ENCODE measurements at places on chromosomes 1 and 21.

DNA sequence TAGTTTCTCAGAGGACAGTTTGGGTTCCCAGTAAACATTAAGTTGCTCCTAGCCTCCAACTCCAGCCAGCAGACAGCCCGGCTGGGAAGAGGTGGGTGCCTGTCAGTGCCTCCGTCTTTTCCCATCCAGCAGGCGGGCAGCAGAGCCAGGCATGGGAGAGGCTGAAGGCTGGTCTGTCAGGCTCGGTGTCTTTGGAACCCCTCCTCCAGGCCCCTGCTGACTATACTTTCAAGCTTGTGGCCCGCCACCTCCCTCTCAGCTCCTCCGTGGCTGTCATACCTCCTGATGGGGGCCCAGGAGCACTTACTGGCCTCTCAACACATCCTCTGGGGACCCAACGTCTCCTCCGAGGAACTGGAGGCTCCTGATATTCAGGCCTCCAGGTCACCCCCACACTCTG lies 140.9 kb downstream of the ACTL8 start:
- no peak for DNase-seq

- DNase-seq = no peak
These were observed 122.9 kb downstream of the LACTBL1 start for GRCh38 chr1:22849770-22850169.

DNA sequence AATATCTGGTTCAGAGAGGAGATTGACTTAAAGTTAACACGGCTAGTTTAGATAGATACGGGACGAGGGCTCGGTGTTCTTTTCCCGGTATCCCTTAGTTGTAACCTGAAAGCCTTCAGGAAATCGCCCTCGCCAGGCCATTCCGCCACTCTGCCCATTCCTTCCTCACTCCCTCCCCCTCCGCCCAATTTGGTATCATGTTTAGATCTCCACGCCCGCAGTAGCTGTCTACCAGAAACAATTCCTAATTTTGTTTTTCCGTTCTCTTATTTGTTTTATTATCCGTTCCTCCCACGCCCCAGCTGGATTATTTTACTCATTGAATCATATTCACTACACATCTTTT lies 685 bp upstream of the VAMP4 start:
- peak; percentile 15 for DNase-seq

- DNase-seq = no peak
These were observed 9.6 kb upstream of the POFUT2 start for GRCh38 chr21:45297329-45297728.

DNA sequence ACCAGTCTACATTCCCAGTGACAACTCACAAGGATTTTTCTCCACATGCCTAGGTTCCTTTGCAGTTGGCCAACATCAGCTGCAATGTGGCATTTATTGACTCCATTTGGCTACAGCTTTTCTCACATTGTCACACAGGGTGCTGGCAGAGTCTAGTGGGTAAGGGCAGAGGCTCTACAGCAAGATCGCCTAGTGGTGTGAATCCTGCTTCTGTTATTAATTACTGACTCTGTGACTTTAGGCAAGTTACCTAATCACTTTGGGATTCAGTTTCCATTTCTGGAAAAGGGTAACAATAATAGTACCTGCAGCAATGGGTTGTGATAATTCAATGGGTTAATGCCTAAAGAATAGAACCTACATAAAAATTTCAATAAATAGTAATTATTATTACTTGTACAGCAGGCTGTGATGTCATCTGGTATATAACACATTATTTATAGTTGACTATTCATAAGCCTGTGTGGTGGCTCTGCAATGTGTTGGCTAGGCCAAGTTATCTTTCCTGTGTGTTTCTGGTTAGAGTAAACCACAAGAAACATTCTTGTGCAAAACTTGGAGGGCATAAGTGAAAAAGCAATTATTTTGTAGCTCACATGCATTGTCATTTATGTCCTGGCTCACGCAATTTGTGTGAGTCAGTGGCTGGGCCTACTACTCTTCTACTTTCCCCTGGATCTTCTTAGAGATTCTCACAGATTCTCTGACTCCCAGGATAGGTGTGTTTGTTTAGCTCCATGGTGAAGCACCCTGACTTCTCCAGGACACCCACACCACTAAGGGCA lies 59.5 kb downstream of the PTGS2 start:
- no peak for DNase-seq

- no peak for DNase-seq
These were observed 314 bp downstream of the DPH5 start for GRCh38 chr1:101025283-101025656.

- DNase-seq = no peak
These were observed 360.7 kb downstream of the CAMTA1 start for GRCh38 chr1:7145947-7146346.

DNA sequence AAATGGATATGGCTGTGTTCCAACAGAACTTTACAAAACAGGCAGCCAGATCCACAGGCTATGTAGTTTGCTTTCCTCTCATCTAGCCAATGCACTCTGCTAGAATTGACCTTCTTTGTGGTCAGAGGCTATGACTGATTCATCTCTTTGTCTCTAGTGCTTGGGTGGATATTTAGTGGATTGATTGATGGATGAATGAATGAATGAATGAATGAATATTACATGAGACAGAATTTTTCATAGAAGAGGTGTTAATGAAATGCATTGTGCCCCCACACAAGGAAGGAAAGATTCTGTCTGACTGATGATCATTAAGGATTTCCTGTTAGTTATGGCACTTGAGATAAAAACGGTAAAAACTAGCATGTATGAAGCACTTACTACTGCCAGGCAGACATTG lies 50.5 kb upstream of the ZYG11A start:
- no peak for DNase-seq

GRCh38 chr21:28459193-28459592 lies 533.5 kb downstream of the LTN1 start:
- DNase-seq = no peak

- no peak for DNase-seq
These were observed 19.6 kb downstream of the CA6 start for GRCh38 chr1:8965121-8965820.

DNA sequence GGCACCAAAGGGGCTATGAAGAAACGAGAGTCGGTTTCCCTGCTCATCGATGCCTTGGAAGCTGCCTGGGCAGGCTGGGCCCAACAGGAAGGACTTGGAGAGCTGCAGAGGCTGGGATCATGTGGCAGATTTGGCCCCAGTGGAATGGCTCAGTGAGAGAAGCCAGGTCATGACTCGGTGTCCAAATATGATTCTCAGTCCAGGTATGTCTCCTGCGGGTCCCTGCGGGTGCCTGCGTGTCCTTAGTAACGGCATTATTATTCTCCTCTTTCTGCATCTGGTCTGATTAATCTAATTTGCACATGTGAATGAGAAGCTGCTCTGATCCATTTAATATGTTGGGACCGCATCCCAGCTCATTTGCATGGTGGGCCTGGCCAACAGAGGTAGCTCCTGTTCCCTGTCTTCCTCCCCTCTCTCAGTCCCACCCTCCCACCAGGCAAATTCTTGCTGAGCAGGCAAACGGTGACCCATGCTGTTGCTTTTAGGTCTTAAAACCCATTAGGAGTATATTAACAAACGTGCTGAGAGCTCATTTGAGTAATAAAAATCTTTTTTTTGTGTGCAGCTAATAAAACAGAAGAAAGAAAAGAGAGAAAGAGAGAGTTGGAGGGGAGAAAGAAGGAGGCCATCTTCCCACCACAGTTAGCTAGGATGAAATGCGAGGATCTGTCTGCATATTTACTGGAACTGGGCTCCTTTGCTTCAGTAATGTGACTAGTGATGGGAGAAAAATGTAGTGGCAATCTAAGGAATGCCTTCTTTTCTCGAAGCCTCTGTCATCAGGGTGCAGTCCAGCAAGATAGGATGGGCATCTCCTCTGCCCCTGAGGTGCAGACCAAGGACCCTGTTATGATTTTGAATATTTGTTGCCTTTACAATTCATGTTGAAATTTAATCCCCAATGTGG lies 133.5 kb downstream of the HMGB4 start:
- no peak for DNase-seq

GRCh38 chr1:237834461-237834860 lies 56.3 kb downstream of the ZP4 start:
- no peak for DNase-seq

DNA sequence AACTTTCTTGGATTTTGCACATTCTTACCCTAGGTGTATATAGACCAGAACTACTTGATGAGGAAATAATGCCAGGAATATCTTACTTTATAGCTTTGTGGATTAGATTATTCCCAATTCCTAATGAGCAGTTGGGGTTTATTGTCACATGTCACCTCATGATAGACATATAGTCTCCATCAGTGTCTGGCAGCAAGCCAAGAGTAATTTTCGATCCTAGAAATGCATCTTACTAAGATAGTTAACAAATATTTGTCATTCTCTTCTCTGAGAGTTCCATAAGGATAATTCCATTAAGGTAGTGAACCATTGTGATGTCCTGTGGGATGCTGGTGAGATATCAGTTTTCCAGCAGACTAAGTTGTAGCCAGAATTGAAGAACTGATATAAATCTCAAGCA lies 1282.9 kb upstream of the B3GALT2 start:
- no peak for DNase-seq

DNA sequence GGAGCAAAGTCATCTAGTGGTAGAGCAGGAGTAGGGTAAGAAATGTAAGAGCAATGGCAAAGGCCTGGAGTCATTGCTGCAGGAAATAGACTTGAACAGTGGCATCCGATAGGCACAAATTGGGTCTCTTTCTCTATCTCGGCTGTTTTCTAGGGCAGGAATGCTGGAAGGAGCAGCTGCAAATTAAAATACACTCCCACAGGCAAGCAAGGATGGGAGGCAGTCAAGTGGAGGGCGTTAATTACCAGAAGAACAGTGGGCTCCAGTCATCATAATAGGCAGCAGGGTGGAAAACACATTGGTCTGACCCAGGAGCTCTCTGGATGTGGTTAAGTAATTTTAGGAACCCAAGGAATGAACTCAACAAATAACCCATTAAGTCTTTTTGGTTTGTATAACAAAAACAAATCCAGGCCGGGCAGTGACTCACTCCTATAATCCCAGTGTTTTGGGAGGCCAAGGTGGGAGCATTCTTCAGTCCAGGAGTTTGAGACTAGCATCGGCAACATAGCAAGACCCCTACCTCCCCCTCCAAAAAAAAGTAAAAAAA lies 7.8 kb upstream of the TDRD5 start:
- DNase-seq = no peak

GRCh38 chr1:180926164-180926981 lies 13.7 kb downstream of the KIAA1614 start:
- DNase-seq = no peak

GRCh38 chr1:226223786-226224244 lies 351 bp downstream of the MIXL1 start:
- no peak for DNase-seq

GRCh38 chr1:202159534-202160371 lies 649 bp downstream of the PTPN7 start:
- DNase-seq = peak; percentile 36

DNA sequence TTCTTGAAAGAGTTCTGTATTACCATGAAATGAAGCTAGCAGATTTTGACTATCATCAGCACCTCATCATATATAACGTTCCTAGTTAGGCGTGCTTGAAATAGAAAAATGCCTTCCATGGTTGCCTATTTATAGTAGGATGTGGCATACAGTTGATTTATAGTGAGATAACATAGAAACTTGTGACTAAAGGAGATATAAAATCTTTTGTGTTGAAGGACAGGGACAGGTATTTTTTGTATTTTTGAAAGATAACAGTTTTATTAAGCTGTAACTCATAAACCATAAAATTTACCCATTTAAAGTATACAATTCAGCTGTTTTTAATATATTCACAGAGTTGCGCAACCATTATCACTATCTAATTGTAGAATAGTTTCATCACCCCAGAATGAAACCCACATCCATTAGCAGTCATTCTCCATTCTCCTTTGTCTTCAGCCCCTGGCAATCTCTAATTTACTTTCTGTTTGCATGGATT lies 19.3 kb downstream of the SPEN start:
- DNase-seq = no peak

GRCh38 chr1:248618878-248619277 lies 16.0 kb downstream of the OR2T11 start:
- DNase-seq = peak; percentile 35

DNA sequence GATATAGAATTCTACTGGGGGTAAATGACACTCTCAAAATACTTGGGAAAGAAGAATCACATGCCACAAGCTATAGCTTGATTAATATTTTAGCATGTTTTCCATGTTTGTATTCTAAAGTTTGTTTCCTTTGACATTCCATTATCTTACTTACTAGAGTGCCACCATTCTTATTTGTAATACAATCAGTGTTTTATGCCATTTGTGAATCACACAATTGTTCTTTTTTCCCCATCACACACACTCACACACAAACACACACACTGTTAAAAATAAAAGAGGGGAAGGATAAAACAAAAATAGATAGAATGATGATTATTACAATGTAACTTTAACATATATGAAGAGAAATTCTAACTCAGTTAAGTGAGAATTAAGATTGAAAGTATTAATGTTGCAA lies 16.0 kb upstream of the TEKT2 start:
- no peak for DNase-seq

DNA sequence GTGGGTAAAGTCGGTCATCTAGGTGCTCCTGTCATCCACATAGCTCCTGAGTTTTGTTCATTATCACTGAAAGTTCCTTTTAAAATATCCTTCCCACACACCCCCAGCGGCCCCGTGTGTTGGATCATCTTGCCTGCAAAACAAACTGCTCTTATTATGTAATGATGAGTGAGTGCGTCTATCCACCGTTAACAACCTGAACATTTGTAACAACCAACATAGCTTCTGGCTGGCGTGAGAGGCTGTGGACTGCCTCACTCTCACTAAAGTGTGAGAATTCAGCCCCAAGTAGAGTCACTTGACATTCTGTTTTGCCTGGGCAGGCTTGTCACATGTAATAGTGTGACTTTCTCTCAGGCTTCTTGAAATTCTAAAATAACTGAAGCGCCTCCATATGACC lies 14.5 kb upstream of the KCNA2 start:
- DNase-seq = no peak

- DNase-seq = no peak
These were observed 657.6 kb downstream of the LMO4 start for GRCh38 chr1:87986130-87986866.

GRCh38 chr1:8311068-8311718 lies 6.7 kb upstream of the SLC45A1 start:
- no peak for DNase-seq

GRCh38 chr1:233015965-233016364 lies 65.6 kb downstream of the NTPCR start:
- no peak for DNase-seq

- DNase-seq = no peak
These were observed 312 bp downstream of the KIAA2013 start for GRCh38 chr1:11925938-11926292.

GRCh38 chr1:24319312-24319863 lies at the start of gene GRHL3:
GRHL3 (plus strand) TSS chr1:24319357; CDS start chr1:24319552, 195 bp downstream.
- no peak for DNase-seq

GRCh38 chr21:42609811-42610210 lies 43.6 kb upstream of the PDE9A start:
- DNase-seq = peak; percentile 25

Measured in activated CD4-positive, alpha-beta T cell treated with anti-CD3 and anti-CD28 coated beads, Interleukin-2, amount 50 U/mL, for 4 hours (primary cell).